ENCODE measurements at places on chromosomes 12 and 14. TPM values are rescaled to one million over a fixed set of nuclear protein-coding genes. Genes with fewer than 3 reads are reported as not detected.

The RAPGEF3 gene
- total RNA-seq, result 1.2 TPM

The ORAI1 gene
- 10.6 TPM for total RNA-seq

The EIF2S3B gene
- 1.8 TPM for total RNA-seq

The SELPLG gene
- not detected for total RNA-seq

The LYZ gene
- not detected for total RNA-seq

The RPGRIP1 gene
- 3.4 TPM for total RNA-seq

All from neural progenitor cell (in vitro differentiated cells).